ENCODE measurements at places on chromosomes 2 and 18.

- no peak for DNase-seq
These were observed 5.4 kb downstream of the DCC start for GRCh38 chr18:52345428-52345827.

- no peak for DNase-seq
These were observed 84.0 kb downstream of the DPP4 start for GRCh38 chr2:161990036-161990435.

DNA sequence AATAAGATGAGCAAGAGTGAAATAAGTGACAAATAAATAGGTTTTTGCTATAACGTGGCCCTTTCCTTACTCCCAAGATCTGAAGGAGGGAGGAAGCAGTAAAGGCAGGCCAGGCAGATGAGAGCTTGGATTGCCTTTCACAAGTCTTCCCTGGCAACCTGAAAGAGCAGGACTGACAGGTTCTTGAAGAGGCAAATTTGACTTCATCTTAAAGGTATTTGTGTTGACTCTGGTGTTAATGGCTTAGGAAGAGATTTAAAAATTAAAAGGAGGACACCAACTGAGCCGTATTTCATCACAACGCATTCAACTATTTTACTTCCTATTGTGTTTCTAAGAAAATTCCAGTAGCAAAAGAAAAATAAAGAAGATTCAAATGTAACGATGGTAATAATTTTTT, 3.2 kb downstream of the STRN start:
- DNase-seq: no peak

DNA sequence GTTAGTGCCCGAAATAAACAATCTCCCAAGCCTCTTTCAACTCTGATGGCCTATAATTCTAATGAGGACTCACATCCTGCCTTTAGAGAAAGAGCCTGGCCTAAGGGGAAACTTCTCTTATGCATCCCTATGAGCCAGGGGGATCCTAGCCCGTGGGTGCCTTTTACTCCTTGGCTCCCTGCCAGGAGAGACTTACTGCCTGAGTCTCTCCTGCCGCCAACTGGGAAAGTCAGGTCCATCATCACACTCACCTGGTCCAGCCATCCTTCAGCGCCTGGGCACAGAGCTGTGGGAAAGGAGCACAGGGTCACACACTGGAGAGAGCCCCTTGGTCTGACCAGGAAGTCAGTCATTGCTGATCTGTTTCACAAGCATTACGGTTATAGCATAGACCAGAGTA, 24.1 kb downstream of the ENOSF1 start:
- no peak for DNase-seq

GRCh38 chr2:68653538-68653982, 10.2 kb downstream of the PROKR1 start:
- DNase-seq: no peak

DNA sequence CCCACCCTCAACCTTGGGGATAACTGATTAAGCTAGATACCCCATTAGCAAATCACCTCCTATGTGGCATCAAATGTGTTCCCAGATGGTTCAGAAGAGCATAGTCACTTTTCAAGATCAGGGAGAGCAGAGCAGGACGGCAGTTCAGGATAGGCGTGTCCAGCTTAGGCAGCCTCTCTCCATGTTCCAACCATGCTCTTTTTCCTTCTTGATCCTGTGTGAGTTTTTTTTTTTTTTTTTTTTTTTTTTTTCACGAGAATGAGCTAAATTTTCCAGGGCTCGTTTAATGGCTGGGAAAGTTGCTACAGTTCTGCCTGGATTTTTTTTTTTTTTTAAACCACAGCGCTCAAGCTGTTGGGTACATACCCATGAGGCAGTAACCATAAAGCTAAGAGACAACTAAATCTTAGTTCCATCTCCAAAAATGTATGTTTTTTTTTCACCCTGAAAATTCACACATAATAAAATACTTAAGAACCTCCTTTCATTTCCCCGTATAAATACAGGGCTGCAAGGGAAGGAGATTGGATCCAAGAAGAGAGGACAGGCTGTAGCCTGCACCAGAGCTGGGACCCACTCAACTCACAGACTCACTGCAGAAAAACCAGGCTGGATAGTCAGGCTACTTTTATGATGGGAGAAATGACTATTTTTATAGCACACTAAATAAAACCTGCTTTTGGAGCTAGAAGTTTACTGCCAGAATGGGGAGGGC, 244.3 kb downstream of the SETBP1 start:
- no peak for DNase-seq

DNA sequence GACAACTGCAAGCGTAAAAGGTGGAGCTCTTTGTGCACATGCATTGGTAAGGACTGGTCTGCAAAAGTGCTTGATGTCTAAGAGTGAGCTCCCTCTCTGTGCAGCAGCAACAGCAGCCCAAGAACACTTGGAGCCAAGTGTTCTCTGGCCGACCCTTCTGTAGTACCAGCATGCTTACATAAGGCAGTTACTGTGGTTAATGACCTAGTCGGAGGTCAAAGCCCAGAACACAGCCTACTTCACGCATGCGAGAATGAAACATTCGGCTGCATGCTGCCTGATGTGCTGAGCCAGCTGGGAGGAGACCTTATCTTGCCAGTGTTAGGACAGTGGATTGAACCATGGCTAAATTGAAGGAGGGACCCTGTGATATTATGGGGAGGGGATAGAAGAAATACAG, 21.3 kb downstream of the NCAPH start:
- DNase-seq: no peak

GRCh38 chr2:17672583-17673317, 80.9 kb downstream of the SMC6 start:
- no peak for DNase-seq

- DNase-seq: no peak
These were observed 185.8 kb downstream of the NRP2 start for GRCh38 chr2:205868053-205868452.

DNA sequence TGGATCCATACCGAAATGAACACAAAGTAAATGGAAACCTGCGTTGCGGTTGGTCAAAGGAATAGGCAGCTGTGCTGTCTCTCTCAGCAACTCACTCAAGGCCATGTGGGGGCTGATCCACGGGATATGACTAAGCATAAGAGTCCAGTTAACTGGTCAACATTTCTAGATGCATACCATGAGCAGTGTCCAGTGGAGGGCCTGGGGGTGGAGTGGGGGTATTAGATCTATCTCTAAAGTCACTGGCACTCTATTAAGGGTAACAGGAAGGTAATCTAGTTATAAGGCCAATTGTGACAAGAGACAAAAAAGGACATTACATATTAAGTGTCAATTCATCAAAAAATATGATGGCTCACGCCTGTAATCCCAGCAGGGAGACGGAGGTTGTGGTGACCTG, 136.8 kb downstream of the TTC32 start:
- DNase-seq: no peak

- DNase-seq: no peak
These were observed 268.5 kb downstream of the ICOS start for GRCh38 chr2:204205082-204205481.

- no peak for DNase-seq
These were observed 79.8 kb upstream of the CCDC141 start for GRCh38 chr2:179129574-179130238.

GRCh38 chr2:24576617-24577016, 85.6 kb downstream of the NCOA1 start:
- no peak for DNase-seq

GRCh38 chr2:165872101-165872791, 78.2 kb upstream of the GALNT3 start:
- DNase-seq: no peak

GRCh38 chr2:33086400-33087015, 139.8 kb downstream of the LTBP1 start:
- no peak for DNase-seq

- DNase-seq: no peak
These were observed 1.7 kb downstream of the CXCR4 start for GRCh38 chr2:136116151-136116812.

DNA sequence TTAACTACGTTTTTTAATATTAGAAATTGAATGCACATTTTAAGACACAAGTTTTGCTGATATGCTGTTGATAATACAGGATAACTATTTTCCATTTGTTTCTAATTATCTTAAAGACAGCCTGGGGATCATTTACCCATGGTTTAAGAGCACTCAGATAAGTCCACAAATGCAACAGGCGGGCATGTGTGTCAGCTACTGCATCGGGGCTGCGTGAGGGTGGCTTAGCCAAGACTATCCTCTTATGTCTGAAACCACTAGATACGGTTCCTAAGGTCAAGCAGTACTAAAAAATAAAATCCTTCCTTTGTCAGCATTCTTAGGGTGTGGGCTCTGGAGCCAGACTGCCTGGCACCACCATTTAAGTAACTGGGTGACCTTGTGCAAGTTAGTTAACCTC, 254.8 kb downstream of the SATB2 start:
- no peak for DNase-seq

GRCh38 chr18:55088561-55088960, 129.3 kb upstream of the CCDC68 start:
- DNase-seq: no peak
